ENCODE measurements at places on chromosomes 3 and 15.

- DNase-seq: no peak
Observed at GRCh38 chr3:128316481-128316891, 150.2 kb downstream of the DNAJB8 start.

GRCh38 chr3:31382856-31383255 lies 149.9 kb upstream of the STT3B start:
- DNase-seq: no peak

DNA sequence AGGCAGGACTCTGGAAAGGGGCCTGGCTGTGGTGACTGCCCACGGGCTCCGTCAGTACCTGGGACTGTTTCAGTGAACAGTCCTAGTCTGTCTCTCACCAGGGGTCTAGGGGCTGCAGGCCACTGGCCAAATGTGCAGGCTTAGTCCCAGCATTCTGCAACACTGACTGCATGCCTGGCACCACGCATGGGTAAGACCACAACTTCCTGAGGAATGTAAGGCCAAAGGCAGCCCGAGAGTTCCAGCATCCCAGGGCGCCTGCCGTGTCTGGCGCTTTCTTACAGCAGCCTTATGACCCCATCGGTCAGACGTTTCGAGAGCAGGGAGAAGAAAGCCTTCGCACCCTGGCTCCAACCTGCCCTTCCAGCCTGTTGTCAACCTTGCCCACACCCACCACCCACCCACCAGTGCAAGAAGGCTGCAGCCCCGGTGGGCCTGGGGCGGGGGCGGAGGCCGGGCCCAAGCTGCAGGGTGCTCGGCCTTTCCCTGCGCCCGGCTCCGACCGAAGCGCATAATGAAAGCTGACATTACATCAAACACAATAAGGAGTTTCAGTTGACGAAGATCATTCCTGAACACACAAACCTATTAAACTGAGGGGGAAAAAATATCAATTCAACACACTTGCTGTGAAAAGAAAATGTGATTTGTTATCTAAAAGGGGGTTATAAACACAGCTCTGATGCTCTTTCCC lies 29.5 kb upstream of the TMEM115 start:
- DNase-seq: peak; percentile 4

DNA sequence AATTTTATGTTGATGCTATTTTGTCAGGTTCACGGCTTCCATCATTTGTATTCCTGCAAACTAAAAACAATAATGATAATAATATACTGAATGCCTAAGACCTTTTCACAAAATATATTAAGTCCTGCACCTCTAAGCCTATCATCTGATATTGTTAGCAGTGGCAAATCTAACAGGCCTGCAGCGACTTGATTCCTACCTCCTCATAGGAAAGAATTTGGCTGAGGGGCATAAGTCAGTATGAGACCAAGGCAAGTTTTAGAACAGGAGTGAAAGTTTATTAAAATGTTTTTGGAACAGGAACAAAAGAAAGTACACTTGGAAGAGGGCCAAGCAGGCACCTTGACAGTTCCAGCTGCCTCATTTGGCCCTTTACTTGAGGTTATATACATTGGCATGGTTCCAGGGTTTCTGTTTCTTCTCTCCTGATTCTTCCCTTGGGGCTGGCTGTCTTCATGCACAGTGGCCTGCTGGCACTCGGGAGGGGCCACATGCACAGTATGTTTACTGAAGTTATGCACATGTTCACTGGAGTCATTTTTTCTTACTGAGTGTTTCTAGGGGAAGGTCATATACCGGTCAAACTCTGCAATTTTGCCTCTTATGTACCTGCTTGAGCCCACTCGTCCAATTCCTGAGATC lies 418.1 kb downstream of the EPHA6 start:
- no peak for DNase-seq

DNA sequence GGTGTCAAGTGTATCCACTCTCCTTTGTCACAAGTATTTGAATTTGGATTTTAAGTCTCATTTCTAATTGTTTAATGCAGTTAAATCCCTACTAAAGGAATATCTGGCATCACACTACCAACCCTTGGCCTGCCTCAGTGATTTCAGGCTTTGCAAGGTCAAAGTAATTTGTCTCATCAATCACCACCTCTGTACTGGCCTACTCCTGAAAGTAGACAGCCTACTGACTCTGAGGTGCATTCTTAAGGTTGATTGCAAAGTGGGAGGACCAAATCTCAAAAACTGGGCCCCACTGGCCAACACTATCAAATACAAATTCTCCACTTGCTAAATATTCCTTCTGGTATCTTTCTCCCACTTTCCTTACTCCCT lies 851 bp upstream of the TEX55 start:
- no peak for DNase-seq

DNA sequence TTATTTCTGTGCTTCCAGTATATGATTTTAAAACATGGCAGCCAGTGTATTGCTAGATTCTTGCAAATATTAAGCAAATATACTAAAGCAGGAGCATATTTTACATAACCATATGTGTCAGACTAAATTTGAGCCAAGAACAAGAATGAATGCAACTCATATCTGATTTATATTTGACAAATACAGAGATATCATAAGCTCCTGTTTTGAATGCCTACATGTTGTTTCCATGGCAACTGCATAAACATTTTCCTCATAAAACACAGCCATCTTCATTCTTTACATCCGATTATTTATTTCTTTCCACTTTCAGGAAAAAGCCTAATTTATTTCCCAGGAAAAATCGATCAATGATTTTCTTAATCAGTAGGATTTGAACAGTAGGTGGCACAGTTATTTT lies 172.2 kb upstream of the TSPAN3 start:
- DNase-seq: no peak

All from brain microvascular endothelial cell (primary cell).